ENCODE measurements at places on chromosomes 13 and 19. TPM values are rescaled to one million over a fixed set of nuclear protein-coding genes. Genes with fewer than 3 reads are reported as not detected.

DNA sequence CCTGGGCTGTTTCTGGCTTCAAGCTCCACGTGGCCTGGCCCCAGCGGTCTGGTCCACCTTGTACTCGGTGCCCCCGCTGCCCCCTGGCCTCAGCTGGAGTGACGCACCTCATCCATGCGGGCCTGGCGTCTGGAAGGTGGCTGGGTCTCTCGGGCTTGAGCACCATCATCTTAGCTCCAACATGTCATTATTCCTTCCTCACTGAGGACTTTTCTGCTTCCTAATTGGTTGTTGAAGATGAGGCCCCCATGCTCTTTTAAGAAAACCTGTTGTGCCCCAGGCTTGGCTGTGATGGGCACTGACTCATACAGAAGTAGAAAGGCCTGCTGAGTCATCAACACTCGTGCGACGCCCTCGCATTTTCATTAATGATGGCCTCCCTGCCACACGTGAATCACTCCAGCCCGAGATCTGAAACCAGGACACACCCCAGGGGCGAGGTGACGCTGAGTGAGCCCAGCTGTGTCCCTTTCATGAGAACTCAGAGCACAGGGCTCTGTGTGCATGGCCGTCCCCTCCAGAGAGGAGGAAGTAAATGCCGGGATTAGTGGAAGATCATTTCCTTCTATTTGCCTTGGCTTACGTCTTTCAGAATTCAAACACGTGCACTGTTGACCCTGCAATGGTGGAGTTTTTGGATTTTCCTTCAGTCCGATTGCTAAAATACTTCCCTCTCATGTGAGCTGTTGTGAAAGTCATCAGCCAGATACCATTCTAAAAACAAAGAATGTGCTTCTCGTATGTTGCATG, 14.0 kb upstream of the GJA3 start:
- DNase-seq = no peak

The RFX1 gene
- 30.6 TPM for total RNA-seq

DNA sequence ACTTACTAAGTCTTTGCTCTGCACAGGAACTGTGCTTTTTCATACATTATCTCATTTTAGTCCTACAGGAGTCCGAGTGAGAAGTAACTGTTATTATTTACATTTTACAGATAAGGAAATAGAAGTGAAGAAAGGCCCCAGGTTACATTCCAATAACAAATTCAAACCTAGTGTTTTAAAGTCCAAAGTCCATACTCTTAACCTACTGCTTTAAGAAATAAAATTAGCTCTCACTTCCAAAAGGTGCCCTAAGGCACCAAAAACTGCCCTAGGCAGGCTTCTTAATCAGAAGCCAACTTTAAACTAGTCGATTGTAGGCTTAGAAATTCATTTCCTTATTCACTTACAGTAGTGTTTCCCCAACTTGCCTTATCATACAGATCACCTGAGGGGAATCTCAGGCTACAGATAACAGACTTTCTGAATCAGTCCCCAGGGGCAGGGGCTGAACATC, 555.9 kb downstream of the DIAPH3 start:
- no peak for DNase-seq

GRCh38 chr19:44557933-44558332, 28.5 kb upstream of the CEACAM20 start:
- DNase-seq = no peak

The MAMSTR gene
- 2.1 TPM for total RNA-seq

- no peak for DNase-seq
Measured at GRCh38 chr13:39130301-39130700, 92.0 kb downstream of the NHLRC3 start.

DNA sequence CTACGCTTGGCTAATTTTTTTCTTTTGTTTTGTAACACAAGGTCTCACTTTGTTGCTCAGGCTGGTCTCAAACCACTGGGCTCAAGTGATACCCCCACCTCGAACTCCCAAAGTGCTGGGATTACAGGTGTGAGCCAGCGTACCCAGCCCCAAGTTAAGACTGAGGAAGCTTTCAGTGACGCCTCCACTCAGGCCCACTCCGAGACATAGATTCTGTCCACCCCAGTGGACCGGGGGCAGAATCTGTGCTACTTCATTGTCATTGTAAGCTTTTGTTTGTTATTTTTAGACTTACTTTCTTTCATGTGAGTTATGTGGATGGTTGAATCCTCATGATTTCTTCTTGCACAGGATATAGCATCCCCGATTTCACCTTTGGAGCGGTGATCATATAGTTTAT, 156.9 kb upstream of the TSHZ3 start:
- no peak for DNase-seq

The SOHLH2 gene
- total RNA-seq = 0.55 TPM

GRCh38 chr13:99926014-99926731, 45.4 kb downstream of the ZIC5 start:
- DNase-seq = no peak

- no peak for DNase-seq
Measured at GRCh38 chr13:41099986-41100385, 32.6 kb downstream of the KBTBD6 start.

DNA sequence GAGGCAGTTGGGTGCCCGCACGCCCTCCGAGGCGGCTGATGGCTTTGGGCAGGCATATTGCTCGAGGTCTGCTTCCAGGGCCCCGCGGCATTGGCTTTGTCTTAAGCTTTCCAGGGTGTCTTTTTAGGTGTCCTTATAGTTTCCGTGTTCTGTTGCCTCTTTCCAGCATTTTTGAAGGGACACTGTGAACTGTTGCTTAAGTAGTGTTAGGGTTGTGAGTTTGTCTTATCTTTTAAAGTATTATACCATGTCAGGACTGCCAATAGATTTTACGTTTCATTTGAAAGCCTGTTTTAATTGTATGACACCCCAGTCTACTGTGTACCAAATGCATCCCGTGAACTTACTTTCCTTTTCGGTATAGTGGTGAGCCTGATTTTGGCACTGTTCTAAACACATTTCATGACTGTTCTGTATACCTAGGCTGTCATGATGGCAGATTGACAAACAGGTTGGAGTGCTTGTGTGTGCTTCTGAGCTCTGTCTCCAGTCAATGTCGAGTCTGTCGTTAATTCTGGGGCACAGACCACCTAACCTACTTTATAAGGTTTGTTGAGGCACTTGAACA, 656 bp downstream of the PCCA start:
- no peak for DNase-seq

DNA sequence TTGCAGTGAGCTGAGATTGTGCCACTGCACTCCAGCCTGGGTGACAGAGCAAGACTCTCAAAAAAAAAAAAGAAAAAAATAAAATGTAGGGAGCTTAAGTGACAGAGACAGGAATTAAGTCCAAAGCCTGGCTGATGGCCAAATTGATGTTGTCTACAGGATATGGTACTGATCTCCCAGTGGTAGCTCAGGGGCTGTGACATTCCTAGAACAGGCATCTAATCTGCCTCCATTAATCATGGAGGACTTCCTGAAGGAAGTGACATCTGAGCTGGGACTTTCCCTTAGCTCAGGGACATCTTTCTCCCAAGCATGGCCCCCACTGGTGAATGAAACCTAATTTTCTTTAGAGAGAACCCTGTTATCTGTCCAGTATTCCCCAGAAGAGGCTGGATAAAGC, 11.4 kb upstream of the EDDM13 start:
- DNase-seq = no peak

DNA sequence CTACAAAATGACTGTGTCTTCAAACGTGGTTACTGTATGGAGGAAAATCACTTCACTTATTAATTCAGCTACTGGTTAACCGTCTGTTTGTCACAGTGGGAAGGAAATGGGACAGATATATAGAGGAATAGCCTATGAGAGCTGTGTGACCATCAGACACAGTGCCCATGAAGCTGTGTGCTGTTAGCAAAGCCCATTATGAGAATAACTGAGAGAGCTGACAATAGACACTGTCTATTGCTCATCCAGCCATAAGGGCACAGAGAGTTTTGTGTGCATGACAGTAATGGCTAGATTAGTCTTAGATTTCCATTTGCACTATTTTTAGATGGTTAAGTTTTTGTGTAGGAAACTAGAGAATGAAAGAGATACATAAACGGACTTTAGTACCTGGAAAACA, 64.1 kb upstream of the POSTN start:
- no peak for DNase-seq

The REXO1 gene
- 42.8 TPM for total RNA-seq

The MUC16 gene
- total RNA-seq = 0.43 TPM

DNA sequence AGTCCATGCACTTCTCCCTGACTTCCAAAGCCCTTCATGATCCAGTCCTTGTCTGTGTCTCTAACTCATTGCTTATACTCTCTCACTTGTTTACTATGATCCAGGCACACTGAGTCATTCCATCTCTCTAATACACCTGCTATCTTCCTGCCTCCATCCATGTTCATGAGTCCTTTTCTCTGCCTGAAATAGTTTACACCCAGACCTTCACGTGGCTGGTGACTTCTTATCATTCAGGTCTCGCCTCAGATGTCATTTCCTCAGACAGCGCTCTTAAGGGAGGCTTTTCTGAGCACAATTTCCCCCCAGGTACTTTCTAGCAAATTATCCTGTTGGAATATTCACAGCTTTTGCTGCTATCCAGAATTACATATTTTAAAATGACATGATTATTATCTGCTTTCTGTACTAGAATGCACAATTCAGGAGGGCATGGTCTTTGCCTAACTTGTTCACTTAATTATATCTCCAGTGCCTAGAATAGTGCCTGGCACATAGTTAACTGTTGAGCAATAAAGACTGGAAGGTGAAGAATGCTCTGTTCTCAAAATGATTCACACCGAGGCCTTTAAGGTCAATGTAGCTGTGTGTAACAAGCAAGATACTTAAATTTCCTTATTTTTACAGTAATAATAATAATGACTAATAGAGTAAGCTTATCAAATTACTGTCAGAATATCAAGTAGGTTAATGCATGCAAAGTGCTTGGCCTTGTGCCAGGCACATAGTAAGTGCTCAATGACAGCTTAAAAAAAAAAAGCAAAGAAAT, 183.7 kb upstream of the SPRY2 start:
- DNase-seq = no peak

The SUGP1 gene
- 95.6 TPM for total RNA-seq

The TIMM44 gene
- total RNA-seq = 75.2 TPM

GRCh38 chr13:25943658-25944057, 108.2 kb downstream of the SHISA2 start:
- DNase-seq = no peak

DNA sequence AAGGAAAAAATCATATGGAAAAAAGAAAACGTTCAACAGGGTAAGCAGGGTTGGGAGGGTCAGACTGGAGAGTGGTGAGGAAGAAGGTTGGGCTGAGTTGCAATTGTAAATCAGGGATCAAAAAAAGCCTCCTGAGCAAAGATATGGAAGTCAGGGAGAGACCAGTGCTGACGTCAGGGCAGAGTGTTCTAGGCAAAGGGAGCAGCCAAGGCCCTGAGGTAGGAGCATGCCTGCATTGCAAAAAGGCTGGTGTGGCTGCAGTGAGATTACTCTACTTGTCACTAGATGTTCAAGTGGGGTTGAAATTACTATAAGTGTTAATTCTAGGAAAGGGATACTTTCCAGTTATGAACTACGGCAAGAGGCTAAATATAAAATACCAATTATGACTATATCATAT, 562.0 kb downstream of the MYO16 start:
- DNase-seq = no peak

DNA sequence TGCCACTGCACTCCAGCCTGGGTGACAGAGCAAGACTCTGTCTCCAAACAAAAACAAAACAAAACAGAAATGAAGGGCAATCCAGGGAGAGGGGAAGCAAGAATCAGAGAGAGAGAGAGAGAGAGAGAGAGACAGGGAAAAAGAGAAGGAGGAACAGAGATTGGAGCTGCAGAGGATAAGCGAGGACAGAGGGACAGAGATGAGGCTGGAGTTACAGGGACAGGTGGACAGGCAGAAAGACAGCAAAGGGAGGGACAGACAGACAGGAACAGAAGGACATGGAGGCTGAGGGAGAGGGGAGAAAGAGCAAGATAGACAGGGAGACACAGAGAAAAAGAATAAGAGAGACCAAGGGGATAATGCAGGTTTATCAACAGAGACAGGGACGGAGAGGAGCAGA, 1.3 kb upstream of the CRX start:
- no peak for DNase-seq

DNA sequence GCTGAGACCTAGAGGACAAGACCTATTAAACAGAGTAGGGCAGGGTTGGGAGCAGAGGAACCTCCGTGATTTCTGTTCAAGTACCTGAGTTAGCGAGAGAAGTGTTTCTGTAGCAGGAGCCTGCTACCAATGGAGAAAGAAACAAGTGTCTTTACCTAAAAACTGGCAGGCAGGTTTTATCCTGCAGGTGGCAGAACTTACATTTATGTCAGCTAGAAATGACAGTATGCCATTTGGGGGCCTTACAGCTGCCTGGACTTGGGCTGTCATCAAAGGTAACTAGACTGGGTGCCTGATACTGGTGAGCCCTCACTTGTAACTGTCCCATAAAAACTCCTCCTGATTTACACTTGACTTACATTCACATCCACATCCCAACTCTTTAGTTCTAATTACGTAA, 185.3 kb upstream of the MIR17HG start:
- DNase-seq = no peak

The FAM216B gene
- not detected for total RNA-seq

- peak; percentile 53 for DNase-seq
Measured at GRCh38 chr13:24746618-24747247, 17.2 kb upstream of the RNF17 start.

DNA sequence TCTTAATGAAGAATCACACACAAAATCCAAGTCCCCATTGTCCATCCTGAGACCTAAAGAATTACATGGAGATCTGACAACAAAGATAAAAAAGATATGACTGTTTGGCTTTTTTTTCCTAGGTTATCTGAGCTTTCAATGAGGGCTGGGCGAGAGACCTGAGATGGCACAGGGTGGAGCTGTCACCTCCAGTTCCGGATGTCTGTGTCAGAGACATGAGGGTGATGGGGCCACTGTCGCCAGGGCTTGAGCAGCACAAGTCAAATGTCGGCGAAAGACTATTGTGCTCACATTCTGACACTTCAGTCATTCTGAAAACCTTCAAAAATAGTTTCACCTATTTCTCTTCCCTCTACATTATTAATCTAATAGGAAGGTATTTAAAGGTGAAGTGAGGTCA, 65.7 kb downstream of the SLC7A1 start:
- DNase-seq = no peak

DNA sequence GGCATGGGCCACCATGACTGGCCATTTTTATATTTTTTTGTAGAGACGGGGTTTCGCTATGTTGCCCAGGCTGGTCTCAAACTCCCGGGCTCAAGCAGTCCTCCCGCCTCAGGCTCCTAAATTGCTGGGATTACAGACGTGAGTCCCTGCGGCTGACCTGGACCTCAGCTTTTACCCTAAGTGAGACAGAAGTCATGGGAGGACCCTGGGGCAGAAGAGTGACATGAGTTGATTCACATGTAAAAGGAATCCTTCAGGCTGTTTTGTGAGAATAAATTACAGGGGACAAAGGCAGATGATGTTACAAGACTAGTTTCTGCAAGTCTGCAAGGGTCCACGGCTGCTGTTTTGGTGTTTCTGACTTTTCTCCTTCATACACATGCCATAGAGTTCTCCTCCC, 2.6 kb upstream of the BCAM start:
- no peak for DNase-seq

- no peak for DNase-seq
Measured at GRCh38 chr19:33294058-33294798, 8.1 kb downstream of the CEBPA start.
